ENCODE measurements at places on chromosomes 6 and 20.

GRCh38 chr6:106114492-106114891, 28.4 kb downstream of the PRDM1 start:
- DNase-seq: no peak

DNA sequence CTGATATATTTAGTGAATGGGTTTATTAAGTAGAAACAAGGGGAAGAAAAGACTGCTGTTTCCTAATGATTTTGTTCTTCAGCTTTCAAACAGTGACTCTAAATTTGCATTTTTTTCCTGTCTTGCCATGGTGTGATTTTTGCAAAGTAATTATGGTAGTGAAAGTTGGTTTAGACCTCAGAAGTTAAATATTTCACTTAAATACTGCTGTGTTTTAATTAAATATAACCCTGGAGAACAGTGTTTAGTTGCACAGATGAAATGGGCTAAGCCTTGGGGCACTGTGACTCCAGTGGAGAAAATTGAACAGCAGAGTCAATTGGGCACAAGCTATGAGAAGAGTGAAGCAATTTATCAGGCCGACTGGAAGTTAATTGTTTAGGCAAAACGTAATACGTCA, 111.1 kb upstream of the MCHR2 start:
- no peak for DNase-seq

DNA sequence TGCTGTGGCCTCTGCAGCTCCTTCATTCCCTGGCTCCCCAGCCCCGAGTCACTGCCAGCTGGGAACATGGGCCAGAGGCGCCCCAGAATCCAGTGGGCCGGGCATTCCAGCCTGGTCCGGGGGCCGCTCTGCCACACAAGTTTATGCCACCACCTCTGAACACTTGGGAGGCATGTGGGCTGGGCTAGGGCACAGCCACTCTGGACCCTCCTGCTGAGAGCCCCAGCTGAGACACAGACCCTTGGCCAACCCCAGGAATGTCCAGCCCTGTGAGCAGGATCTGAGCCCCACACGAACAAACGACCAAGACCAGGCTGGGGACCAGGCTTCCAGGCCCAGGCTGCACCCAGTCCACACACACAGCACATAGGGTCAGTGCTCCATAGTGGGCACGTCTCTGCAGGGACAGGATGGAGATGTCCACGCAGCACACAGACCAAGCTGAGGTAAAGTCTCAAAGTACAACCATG, 33.0 kb downstream of the YTHDF1 start:
- DNase-seq: no peak

- no peak for DNase-seq
Measured at GRCh38 chr6:24489881-24490280, 503 bp upstream of the GPLD1 start.

GRCh38 chr6:157471895-157472686, 91.1 kb downstream of the ZDHHC14 start:
- no peak for DNase-seq

GRCh38 chr6:51289041-51289440, 470.4 kb downstream of the TFAP2B start:
- no peak for DNase-seq

GRCh38 chr20:58837717-58838116, 13.0 kb downstream of the GNAS-AS1 start:
- no peak for DNase-seq

DNA sequence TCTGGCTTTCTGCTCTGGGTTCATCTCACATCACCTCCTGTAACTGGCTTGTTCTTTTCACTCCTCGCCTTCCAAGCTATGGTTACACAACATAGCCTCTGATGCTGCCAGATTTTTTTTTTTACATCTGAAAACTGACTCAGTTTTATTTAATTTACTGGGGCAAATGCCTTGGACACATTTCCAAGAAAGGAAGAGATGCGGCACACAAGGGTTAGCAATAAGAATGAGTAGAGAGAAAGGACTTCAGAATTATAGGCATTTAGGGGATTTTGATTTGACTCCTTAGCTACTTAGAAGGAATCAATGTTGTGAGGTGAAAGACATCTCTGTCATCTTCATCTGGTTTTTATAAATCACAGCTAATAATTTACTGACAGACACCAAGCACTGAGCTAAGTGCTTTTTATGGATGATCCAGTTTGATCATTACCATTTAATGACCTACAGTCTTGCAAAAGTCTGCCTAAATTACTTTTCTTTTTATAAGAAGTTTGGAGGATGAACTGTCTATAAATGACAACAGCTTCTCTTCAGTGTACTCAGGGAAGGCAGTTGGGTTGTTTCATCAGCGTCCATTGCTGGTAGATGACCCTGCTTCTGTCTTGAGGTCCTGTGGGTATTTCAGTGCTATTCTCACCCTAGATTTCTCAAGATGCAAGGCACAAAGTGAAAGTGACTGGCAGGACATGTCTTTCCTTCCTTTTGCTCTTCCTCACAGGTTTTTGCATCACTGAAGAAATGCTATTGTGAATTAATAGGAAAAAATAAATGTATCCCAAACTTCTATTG, 31.1 kb downstream of the LAMA4 start:
- no peak for DNase-seq

DNA sequence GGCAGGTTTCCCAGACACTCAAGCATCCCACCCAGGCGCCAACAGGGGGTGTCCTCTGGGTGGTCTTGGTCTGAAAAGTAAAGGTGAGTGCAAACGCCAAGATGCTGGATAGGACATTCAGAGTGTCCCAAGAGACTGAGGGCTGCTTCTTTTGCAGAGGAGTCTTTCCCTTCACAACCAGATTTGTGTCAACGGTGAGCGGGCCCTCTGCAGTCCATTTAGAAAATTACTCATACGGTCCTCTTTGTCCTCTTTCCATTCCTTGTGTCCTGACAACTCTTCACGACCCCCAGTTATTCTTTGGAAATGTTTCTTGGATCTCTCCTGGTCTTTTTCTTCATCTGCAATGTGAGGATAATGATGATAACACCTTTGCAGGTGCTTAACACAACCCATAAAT, 257.8 kb downstream of the CDC5L start:
- no peak for DNase-seq

GRCh38 chr6:15263780-15264374, 18.0 kb downstream of the JARID2 start:
- DNase-seq: no peak

GRCh38 chr6:17334265-17334664, 53.1 kb downstream of the RBM24 start:
- no peak for DNase-seq

DNA sequence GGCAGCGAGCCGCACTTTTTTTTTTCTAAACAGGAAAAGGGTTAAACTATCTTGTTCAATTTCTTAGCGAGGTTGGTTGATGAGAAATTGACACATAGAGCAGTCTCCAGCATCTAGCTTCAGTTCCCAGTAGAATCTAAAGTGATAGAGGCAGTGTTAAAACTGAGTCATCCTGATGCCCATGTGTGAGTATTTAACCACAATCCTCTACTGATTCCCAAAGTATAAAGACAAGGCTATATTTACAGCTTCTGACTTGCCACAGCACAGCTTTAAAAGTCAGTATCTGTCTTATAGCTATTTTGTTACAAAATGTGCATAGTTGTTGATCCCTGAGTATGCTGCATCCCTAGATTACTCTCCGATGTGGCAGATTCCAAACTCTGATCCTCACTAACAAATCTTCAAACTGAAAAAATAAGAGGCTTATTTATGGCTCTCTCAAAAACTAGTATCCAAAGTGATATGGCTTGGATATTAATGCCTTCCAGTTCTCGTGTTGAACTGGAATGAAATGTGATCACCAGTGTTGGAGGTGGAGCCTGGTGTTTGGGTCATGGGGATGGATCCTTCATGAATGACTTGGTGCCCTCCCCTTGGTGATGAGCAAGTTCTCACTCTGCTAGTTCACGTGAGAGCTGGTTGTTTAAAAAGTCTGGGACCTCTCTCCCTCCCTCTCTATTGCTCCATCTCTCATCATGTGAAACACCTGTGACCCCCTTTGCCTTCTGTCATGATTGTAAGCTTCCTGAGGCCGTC, 13.1 kb upstream of the POPDC3 start:
- no peak for DNase-seq

GRCh38 chr6:124433387-124434160, 528.7 kb upstream of the RNF217 start:
- DNase-seq: peak; percentile 96

- no peak for DNase-seq
Measured at GRCh38 chr6:131682442-131682841, 18.8 kb downstream of the OR2A4 start.

DNA sequence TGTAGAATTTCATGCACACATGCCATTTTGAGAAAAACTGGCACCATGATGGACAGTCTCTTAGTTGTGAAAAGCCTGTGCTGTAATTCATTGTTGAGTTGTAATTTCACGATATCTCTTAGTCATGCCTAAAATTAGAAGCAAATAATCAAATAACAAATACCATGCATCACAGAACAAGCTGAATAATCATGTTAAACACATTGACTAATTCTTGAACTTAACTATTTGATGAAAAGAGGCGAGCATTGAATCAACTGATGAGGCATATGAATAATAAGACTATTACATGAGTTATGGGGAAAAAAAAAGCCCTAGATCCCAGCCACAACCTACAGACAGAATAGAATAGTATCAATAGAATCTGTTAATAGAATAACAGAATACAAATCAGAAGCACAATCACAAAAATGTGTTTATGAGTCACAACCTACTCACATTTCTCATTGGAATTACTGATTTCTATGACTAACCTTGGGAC, 14.2 kb upstream of the RNF217 start:
- DNase-seq: no peak

GRCh38 chr6:87661016-87661415, 41.0 kb downstream of the AKIRIN2 start:
- no peak for DNase-seq

DNA sequence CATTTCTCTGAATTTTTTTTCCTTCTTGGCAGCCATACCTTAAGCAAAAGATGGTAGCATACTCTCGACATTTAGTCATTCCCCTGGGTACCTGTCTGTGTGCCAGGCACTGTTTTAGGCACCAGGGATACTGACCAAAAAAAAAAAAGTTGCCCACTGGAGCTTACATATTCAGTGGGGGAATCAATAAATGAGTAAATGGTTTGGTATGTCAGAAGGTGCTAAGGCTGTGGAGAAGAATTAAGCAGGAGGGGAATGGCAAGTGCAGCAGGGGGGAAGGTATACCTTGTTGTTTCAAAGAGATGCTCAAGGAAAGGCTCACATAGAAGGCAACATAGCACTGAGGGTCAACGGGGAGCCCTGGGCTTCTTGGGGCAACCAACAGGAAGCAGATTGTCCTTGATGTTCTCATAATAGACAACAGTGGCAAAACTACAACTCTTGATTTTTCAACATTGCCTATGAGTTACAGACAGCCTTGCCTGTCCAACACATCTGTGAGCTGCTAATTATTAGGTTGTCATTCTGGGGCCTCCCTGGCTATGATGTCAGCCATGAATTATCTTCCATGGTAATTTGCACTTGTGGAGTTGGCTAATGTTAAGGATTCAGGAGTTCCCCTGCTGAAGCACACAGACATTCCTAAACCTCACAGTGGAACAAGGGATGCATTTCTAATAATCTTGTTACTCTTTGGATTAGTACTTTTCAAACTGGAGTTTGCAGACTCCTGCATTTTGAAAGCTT, 19.6 kb downstream of the NT5E start:
- no peak for DNase-seq

- DNase-seq: no peak
Measured at GRCh38 chr6:159931846-159932245, 37.0 kb upstream of the IGF2R start.

GRCh38 chr20:3797592-3798372, 1.7 kb downstream of the CDC25B start:
- DNase-seq: peak; percentile 9

GRCh38 chr20:7161690-7162089, 394.2 kb downstream of the BMP2 start:
- peak; percentile 30 for DNase-seq

GRCh38 chr20:51529758-51530157, 12.8 kb downstream of the NFATC2 start:
- DNase-seq: no peak

DNA sequence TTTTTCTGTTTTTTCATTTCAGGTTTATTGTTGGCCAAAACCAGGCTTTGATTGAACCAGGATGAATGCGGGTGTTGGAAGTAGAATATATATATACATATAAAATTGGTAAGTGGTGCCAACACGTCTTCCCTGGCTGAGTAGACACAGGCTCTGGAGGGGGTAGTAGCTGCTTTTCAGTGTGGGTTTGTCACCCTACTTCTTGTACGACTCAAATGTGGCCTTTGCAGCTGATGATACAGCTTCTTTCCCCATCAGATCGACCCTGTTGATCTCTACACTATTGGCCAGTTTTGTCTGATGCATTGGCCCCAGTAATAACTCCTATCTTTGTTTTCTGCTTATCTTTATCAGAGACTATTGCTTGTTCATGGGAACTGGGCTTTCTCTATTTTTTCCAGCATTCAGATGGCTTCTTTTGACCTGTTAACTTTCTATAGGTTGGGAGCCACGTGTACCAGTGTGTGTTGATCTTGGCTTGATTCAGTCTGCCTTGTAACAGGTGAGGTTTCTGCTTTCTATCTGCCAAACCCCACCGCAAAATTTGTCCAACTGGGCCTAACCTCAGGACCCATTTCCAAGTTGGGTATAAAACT, 2.7 kb upstream of the ZNFX1 start:
- DNase-seq: no peak

DNA sequence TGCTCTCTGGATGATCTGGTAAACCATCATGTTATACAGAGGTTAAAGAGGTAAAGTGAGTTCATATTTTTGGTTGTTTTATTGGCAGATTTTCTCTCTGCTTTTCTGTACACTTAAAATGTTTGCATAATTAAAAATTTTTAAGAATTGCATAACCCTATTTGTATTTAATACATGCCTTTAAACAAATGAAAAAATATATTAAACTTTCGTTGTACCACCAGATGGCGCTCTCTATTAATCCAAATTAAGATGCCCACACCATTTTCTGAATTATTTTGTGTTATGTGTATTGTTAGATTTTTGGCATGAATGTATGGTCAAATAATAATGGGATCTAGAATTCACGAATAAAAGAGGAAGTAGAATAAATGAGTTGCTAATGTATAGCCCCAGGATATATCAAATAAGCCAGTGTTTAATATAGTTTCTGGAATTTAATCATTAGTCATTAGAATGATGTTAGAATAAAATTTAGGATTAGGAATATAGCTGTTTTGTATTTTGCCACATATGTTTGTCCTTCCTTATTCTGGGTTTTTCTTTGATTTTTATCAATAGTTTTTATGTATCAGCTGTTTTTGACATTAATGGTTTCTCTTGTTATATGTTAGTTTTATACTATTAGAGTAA, 38.9 kb downstream of the SMAP1 start:
- DNase-seq: peak; percentile 73

DNA sequence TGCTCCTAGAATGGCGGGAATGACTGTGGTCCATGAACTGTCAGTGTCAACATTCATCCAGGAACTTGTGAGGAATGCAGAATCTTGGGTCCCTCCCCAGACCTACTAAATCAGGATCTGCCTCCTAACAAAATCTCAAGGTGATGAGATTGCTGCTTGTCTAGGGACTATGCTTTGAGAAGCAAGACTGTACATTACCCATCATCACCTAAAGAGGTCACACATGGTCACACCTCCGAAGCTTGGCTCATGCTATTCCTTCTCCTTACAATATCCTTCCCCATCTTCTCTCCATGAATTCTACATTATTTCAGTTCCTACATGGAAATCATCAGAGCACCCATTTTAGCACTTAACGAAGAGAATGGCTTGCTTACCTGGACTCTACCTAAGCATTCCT, 102.3 kb upstream of the JARID2 start:
- no peak for DNase-seq

All from NCI-H1105 treated with DMSO at 0.1 percent for 48 hours (cell line).